A549 treated with Hydrocortisone at 1 μM for 4 hours (cell line): ENCODE measurements at places on chromosomes 13 and 19. TPM values are rescaled to one million over a fixed set of nuclear protein-coding genes. Genes with fewer than 3 reads are reported as not detected.

Gene NTF4
- total RNA-seq = 0.24 to 0.99 TPM (median 0.45 TPM) in 5 replicates

Gene FAM124A
- total RNA-seq = 1.8 to 2.4 TPM (median 2.1 TPM) in 5 replicates

Gene ADGRE2
- 0.62 to 1.3 TPM (median 0.97 TPM) in 5 replicates for total RNA-seq

Gene LRRC4B
- total RNA-seq = 0.21 to 0.58 TPM (median 0.47 TPM) in 5 replicates

Gene HTR2A
- not detected in 5 replicates for total RNA-seq

Gene HSD17B14
- total RNA-seq = 12.0 to 17.2 TPM (median 13.8 TPM) in 5 replicates

Gene ANKRD24
- total RNA-seq = 0.14 to 0.24 TPM (median 0.22 TPM) in 5 replicates

Gene ACP5
- 0.15 to 0.33 TPM (median 0.26 TPM) in 4 of 5 replicates, not detected in the other for total RNA-seq

Gene CKM
- 0.05 TPM in 1 of 5 replicates, not detected in the others for total RNA-seq

Gene HSPH1
- 88.2 to 108 TPM (median 89.2 TPM) in 5 replicates for total RNA-seq

Gene CLEC17A
- total RNA-seq = not detected in 5 replicates

Gene NLRP4
- not detected in 5 replicates for total RNA-seq

Gene TUBB4A
- 6.0 to 7.4 TPM (median 6.6 TPM) in 5 replicates for total RNA-seq

Gene TMEM238
- total RNA-seq = 1.4 to 10.5 TPM (median 8.0 TPM) in 5 replicates

Gene ARHGEF1
- total RNA-seq = 84.5 to 116 TPM (median 100 TPM) in 5 replicates

Gene LAIR1
- total RNA-seq = not detected in 5 replicates

Gene SERTM1
- not detected in 5 replicates for total RNA-seq

Gene PNMA8B
- total RNA-seq = not detected in 5 replicates

Gene SHANK1
- total RNA-seq = 0.03 to 0.68 TPM (median 0.18 TPM) in 5 replicates

Gene KLK4
- total RNA-seq = 0.12 TPM in 1 of 5 replicates, not detected in the others

Gene KCNJ14
- 0.93 to 2.0 TPM (median 1.1 TPM) in 5 replicates for total RNA-seq

Gene URAD
- total RNA-seq = not detected in 5 replicates

Gene CD70
- 11.4 to 24.9 TPM (median 21.6 TPM) in 5 replicates for total RNA-seq

Gene FSD1
- 7.6 to 8.8 TPM (median 7.8 TPM) in 5 replicates for total RNA-seq

Gene SIGLECL1
- total RNA-seq = not detected in 5 replicates

Gene ZGLP1
- total RNA-seq = 0.66 to 2.8 TPM (median 2.3 TPM) in 5 replicates

Gene MBD3L3
- 0.12 TPM in 1 of 5 replicates, not detected in the others for total RNA-seq

Gene GAPDHS
- 0.09 TPM in 1 of 5 replicates, not detected in the others for total RNA-seq

Gene RFPL4AL1
- total RNA-seq = 0.28 TPM in 1 of 5 replicates, not detected in the others

Gene TNFSF11
- total RNA-seq = not detected in 5 replicates

Gene TTC9B
- 0.16 to 0.79 TPM (median 0.45 TPM) in 5 replicates for total RNA-seq

Gene MCOLN1
- total RNA-seq = 9.4 to 12.8 TPM (median 12.3 TPM) in 5 replicates

Gene ZNF433
- total RNA-seq = not detected in 5 replicates

Gene FFAR3
- 0.09 TPM in 2 of 5 replicates, not detected in the others for total RNA-seq

Gene TSEN34
- 77.0 to 127 TPM (median 122 TPM) in 5 replicates for total RNA-seq

Gene ZNF667
- total RNA-seq = not detected in 5 replicates

Gene BST2
- total RNA-seq = 0.12 to 0.23 TPM (median 0.16 TPM) in 4 of 5 replicates, not detected in the other

Gene SULT2A1
- 0.06 TPM in 1 of 5 replicates, not detected in the others for total RNA-seq

Gene FBXO17
- 67.6 to 80.4 TPM (median 73.3 TPM) in 5 replicates for total RNA-seq

Gene ARL11
- total RNA-seq = not detected in 5 replicates

Gene GPR183
- not detected in 5 replicates for total RNA-seq

Gene PSG5
- total RNA-seq = 0.40 to 0.95 TPM (median 0.58 TPM) in 5 replicates

Gene FCER2
- total RNA-seq = not detected in 5 replicates

Gene KLK3
- not detected in 5 replicates for total RNA-seq

Gene C13orf42
- not detected in 5 replicates for total RNA-seq

Gene SYCN
- not detected in 5 replicates for total RNA-seq

Gene KLK15
- total RNA-seq = not detected in 5 replicates

Gene ICAM5
- 0.25 to 0.78 TPM (median 0.72 TPM) in 5 replicates for total RNA-seq

Gene CCDC169
- total RNA-seq = 0.16 to 0.67 TPM (median 0.22 TPM) in 5 replicates

Gene C1QTNF9B
- not detected in 5 replicates for total RNA-seq

Gene KLK1
- 0.09 to 0.26 TPM (median 0.24 TPM) in 3 of 5 replicates, not detected in the others for total RNA-seq

Gene PNMA8C
- total RNA-seq = not detected in 5 replicates

Gene CCDC61
- 3.8 to 4.9 TPM (median 4.6 TPM) in 5 replicates for total RNA-seq

Gene ELOF1
- total RNA-seq = 85.6 to 112 TPM (median 95.1 TPM) in 5 replicates

Gene ZNF544
- total RNA-seq = 17.7 to 20.7 TPM (median 18.4 TPM) in 5 replicates

Gene CERS1
- 3.4 to 5.6 TPM (median 5.0 TPM) in 5 replicates for total RNA-seq

Gene B3GNT3
- total RNA-seq = 4.1 to 4.8 TPM (median 4.5 TPM) in 5 replicates

Gene TNNT1
- total RNA-seq = 108 to 144 TPM (median 132 TPM) in 5 replicates
